ENCODE measurements at places on chromosomes 6 and 20. TPM values are rescaled to one million over a fixed set of nuclear protein-coding genes. Genes with fewer than 3 reads are reported as not detected.

DNA sequence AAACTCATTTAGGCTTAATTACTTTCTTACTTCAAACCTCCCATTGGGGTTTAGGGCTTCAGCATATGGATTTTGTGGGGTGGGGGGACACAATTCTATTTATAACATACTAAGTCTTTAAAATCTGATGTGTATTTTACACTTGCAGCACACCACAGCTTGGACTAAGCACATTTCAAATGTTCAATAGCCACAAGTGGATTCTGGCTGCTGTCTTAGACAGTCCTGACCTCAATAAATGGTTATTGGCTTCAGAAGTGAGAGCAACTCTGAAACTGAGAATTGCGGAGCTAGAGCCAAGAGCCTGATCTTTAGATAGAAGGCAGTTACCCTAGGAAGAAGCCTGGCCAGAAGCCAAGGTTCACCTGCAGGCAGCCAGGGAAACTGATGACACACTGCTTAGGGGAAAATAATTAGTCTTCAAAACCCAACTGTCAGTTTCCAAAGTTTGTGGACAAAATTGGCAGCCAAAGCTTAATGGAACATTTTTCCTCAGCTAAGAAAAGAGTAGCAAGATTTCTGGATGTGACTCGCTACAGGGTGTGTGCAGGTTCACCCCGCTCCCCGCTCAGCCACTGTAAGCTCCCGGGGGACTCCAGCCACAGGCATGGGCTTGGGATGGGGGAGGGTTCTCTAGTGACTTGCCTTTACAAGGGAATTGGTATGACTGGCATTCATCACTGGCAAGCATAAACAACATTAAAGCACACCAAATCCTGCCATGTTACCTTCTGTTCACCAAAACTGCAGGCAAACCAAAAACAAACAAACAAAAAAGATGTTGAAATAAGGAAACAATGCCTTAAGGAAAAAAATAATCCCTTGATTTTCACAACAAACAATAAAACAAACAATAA, 219.8 kb downstream of the TFAP2A start:
- DNase-seq, result no peak

DNA sequence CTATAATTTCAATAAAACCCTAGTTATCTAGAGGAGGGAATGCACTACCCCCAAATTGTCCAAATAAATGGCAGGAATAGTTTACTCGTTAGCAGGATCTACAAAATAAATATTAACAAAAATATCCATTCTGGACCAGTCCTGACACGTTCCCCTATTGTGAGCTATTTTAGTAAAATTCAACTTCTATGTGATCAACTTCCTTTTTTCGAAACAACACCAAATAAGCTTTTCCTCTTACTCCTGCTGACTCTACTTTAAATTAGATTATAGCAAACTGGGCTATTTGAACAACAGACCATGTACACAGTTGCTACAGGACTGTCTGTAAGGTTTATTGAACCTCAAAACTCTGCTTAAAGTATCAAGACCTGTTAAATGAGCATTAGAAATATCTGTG, 154.3 kb downstream of the IPCEF1 start:
- no peak for DNase-seq

- no peak for DNase-seq
Observed at GRCh38 chr20:41570557-41570956, 47.6 kb downstream of the CHD6 start.

GRCh38 chr20:1357921-1358671, 29.2 kb upstream of the SDCBP2 start:
- no peak for DNase-seq

- no peak for DNase-seq
Observed at GRCh38 chr20:44593751-44594150, 11.4 kb downstream of the PKIG start.

- DNase-seq, result no peak
Observed at GRCh38 chr6:166375013-166375412, 7.7 kb downstream of the MPC1 start.

DNA sequence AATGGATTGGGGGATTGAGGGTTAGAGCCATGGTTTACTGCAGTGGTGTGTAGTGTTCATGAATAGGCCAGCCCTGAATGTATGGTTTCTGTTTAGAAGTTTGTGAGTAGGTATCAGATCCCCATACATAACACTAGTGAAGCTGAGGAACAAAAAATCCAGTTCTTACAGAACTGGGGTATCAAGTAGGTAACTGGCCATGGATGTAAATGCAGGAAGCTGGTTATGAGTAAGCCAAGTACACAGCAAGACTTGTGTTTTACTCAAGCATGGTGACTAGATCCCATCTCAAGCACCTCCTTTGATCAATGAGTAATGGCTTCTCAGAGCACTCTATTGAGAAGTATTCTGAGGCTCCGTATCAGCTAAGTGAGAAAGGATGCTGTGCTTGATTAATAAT, 613.7 kb upstream of the FLRT3 start:
- no peak for DNase-seq

DNA sequence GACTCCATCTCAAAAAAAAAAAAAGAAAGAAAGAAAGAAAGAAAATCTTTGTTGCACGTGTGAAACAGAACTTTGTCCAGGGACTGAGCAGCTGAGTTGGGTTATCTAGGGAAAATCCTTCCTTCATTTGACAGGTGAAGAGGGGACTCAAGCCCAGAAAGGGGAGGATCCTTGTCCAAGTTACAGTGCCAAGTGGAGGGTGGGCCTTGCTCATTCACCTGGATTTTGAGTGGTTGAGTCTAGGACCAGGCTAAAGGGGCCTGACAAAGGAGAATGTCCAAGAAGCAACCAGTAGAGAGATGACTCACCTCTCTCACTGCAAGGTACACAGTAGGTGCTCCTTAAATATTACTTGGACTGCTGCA, 2.7 kb downstream of the TGIF2 start:
- no peak for DNase-seq

GRCh38 chr6:14865531-14866100, 380.3 kb upstream of the JARID2 start:
- no peak for DNase-seq

GRCh38 chr6:56374841-56375369, 127.5 kb upstream of the COL21A1 start:
- no peak for DNase-seq

- no peak for DNase-seq
Observed at GRCh38 chr20:32487381-32487780, 97.8 kb downstream of the NOL4L start.

DNA sequence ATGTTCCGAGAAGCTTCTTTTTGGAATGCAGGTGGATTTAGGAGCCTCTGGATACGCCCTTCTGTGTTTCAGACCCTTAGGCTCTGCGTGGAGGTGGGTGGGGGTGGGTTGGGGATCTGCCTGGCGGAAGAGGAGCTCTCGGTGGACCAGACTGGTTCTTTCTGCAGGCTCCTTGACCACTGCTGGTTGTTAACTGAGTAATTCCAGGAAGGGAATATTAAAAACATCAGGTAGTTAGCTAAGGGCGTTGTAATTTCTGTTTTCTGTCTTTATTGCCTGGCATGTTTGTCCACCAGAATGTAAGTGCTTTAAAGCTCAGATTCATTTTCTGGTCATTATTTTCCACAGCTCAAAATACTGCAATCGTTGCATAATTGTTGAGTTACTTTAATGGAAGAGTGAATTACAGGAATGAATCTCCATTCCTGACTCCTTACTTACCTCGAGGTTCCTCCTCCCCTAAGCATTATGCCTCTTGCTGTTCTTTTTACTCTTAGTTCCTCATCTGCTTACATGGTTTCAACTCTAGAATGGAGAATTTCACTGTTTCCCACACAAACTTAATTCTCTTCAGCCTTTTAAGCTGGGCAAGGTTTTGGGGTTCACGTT, 5.9 kb downstream of the CDYL start:
- no peak for DNase-seq

- no peak for DNase-seq
Observed at GRCh38 chr6:153616506-153616905, 422.5 kb upstream of the OPRM1 start.

- DNase-seq, result no peak
Observed at GRCh38 chr6:111306104-111306888, 176.7 kb downstream of the REV3L start.

DNA sequence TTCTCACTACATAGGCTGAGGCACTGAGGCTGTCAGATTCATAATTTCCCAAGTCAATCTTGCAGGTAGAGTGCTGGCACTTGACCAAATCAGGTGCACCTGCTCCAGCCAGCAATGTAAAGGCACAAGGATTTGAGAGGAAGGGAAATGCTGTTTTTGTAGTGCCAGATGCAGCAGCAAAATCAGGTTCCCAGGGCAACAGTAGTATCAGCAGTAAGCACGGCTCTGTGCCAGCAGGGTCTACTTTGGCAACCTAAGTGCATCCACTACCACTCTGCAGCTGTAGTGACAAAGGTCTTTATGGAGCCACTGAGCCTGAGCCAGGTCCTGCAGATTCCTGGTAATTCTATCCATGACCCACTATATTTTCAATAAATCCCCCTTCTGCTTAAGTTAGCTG, 329.5 kb downstream of the TPBG start:
- DNase-seq, result no peak

GRCh38 chr6:144360401-144360800, 75.3 kb downstream of the UTRN start:
- DNase-seq, result no peak

- no peak for DNase-seq
Observed at GRCh38 chr6:135219346-135219745, 38.2 kb downstream of the MYB start.

DNA sequence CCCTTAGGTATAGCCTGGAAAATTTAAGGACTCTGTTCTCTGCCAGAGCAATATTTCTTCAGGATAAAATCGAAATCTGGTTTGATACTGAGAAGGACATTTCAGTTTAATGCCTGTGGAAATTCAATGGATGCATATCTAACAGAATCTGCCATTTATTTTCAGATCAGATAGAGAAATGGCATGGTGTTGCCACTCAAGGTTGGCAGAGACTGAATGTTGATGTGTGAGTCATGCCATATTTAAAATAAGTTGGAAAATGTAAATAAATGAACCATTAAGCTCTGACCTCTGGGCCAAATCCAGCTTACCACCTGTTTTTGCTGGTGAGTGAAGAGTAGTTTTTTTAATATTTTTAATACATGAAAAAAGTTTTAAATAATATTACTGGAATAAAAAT, 594.6 kb downstream of the DOK5 start:
- DNase-seq, result no peak

Gene MROH8
- total RNA-seq, result 1.4 TPM

Gene FKBP5
- total RNA-seq, result 257 TPM

Gene SLC22A3
- total RNA-seq, result 14.3 TPM

Gene BTNL2
- not detected for total RNA-seq

Gene RNF217
- 61.1 TPM for total RNA-seq

Gene SNAI1
- total RNA-seq, result 3.3 TPM

Gene C20orf144
- total RNA-seq, result not detected

Gene SHLD1
- total RNA-seq, result 3.2 TPM

Measured in omental fat pad (tissue), 4 donors.